ENCODE measurements at places on chromosomes 7 and 10.

DNA sequence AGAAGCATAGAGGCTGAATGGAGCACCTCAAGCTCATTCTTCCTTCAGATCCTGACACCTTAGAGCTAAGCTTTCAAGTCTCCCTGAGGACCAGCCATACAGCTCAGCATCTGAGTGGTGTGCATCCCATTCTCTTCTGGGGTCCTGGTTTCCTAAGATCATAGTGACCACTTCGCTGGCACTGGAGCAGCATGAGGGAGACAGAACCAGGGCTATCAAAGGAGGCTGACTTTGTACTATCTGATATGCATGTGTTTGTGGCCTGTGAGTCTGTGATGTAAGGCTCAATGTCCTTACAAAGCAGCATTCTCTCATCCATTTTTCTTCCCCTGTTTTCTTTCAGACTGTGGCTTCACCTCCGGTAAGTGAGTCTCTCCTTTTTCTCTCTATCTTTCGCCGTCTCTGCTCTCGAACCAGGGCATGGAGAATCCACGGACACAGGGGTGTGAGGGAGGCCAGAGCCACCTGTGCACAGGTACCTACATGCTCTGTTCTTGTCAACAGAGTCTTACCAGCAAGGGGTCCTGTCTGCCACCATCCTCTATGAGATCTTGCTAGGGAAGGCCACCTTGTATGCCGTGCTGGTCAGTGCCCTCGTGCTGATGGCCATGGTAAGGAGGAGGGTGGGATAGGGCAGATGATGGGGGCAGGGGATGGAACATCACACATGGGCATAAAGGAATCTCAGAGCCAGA is 31.0 kb downstream of the PRSS2 start:
- DNase-seq: no peak

DNA sequence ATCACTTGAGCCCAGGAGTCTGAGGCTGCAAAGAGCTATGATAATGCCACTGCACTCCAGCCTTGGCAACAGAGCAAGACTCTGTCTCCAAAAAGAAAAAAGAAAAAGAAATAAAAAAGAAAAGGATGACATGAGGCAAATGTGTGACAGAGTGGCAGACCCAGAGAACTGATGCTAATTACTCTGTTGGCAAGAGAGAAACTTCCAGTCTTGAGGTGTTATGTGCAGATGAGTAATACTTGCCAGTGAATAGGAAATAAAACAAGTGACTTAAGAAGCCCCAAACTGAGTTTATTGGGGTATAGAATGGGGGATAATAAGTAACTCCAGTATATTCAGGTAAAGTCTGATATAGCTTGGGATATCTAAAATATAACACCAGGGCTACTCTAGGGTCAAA is 9.5 kb upstream of the ANXA7 start:
- DNase-seq: no peak

DNA sequence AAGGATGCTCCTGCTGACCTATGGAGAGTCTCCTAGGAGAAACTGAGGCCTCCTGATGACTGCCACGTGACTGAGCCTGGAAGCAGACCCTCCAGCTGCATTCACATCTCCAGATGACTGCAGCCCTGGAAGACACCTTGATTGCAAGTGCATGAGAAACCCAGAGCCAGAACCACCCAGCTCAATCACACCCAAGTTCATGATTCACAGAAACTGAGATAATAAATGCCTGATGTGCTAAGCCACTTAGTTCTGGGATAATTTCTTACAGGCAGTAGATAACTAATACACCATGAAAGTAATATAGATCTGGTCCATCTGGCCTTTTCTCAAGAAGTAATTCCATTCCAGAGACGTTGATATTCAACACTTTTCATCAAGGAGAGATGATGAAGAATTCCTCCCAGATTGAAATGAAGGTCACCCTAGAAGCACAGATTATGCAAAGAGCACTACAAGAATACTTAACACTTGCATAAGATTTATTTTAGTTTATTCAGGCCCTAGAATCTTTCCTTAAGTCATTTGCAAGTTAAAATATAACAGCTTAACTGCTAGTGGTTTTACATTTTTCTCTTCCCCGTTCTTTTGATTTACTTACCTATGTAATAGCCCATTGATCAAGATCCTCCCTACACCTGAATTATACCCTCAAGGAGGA is 208.2 kb upstream of the INHBA start:
- DNase-seq: no peak

DNA sequence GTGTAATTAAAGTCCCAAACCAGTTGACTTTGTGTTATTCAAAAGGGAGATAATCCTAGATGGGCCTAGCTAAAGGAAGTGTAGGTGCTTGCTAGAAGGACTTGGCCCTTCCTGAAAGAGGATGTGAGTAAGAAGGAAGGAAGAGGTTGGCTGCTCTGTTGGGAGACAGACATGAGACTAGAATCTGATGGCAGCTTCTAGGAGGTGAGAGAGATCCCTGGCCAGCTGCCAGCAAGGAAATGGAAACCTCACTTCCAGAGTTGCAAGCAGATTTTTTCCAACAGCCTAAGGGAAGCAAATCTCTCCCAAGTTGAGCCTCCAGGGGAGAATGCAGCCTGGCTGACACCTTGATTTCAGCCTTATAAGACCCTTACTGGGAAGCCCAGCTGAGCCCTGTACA is 368.4 kb upstream of the ZMIZ1 start:
- DNase-seq: no peak
